Right forelimb (tissue), 1 donor: ENCODE measurements at places on chromosomes 1 and 21.

GRCh38 chr21:42336054-42336453 is 14.7 kb downstream of the TFF2 start:
- no peak for DNase-seq

DNA sequence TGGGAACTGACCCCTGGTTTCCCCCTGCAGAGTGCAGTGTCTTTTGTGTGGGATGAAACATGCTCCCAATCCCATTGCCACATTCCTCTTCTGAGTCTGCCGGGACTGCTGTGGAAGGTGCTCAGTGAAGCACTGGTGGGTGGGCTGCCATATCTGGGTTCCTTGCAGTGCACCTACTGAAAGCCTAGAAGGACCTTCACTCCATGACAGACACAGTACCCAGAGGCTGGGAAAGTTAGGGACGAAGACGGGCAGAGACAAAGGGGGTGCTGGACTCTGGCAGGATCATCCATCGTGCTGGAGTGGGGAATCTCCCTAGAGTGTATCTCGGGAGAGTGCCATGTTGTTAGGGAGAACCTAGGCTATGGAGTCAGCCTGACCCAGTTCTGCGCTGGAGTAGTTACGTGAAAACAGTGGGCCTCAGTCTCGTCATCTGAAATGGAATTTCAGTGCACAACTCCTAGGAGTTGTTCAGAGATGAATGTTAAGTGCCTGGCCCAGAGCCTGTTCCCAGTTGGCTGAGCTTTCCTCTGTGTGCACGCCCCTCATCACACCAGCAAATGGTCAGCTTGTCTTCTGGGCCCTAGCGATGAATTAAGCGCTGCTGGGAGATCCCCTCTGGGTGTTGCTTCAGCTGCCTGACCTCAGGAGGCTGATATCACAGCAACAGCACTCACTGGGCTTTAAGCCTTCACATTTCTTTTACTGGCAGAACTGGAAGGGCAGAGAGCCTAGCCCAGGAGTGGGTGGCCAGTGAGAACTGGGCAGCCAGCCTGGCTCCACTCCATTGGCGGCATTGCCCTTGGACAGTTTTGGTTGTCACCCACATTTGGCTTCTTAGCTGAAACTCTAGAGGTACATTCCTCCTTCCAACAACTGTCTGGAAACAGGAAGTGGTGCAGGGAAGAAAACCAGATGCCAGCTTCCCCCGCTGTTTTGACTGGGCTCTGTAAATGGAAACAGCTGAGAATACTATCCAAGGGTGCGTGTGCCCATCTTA is 479.8 kb upstream of the VAMP3 start:
- peak; percentile 70 for DNase-seq

- no peak for DNase-seq
Measured at GRCh38 chr1:154418062-154418921, 13.1 kb downstream of the IL6R start.

DNA sequence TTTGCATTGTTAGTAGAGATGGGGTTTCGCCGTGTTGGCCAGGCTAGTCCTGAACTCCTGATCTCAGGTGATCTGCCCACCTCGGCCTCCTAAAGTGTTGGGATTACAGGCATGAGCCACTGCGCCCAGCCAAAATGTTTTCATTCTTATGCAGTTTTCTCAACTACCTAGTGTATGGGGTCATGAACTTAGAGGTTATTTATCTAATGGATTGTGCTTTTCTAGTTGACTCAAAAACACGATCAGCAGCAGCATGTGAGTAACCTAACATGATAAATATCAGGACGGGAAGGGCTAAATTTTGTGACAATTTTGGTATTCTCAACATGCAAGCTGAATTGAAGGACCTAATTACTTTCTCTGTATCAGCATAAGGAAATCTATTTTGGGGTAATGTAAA is 9.2 kb upstream of the CD84 start:
- no peak for DNase-seq

DNA sequence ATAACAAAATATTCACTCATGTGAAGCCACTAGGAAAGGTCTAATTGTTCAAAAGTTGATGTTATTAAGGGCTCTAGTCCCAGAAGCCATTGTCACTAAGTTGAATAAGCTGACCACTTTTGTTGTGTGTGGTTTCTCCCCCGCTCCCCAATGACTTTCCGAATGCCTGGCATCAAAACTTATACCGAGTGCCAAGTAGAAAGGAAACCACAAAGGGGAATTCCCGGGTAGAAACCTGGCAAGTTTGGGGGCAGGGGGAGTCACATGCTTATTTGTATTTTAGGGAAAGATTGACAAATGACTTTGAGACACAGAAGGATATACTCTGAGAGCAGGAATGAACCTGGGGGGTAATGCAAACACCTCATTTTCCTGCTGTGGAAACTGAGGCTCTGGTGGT is 154.1 kb downstream of the TGFBR3 start:
- DNase-seq: no peak

DNA sequence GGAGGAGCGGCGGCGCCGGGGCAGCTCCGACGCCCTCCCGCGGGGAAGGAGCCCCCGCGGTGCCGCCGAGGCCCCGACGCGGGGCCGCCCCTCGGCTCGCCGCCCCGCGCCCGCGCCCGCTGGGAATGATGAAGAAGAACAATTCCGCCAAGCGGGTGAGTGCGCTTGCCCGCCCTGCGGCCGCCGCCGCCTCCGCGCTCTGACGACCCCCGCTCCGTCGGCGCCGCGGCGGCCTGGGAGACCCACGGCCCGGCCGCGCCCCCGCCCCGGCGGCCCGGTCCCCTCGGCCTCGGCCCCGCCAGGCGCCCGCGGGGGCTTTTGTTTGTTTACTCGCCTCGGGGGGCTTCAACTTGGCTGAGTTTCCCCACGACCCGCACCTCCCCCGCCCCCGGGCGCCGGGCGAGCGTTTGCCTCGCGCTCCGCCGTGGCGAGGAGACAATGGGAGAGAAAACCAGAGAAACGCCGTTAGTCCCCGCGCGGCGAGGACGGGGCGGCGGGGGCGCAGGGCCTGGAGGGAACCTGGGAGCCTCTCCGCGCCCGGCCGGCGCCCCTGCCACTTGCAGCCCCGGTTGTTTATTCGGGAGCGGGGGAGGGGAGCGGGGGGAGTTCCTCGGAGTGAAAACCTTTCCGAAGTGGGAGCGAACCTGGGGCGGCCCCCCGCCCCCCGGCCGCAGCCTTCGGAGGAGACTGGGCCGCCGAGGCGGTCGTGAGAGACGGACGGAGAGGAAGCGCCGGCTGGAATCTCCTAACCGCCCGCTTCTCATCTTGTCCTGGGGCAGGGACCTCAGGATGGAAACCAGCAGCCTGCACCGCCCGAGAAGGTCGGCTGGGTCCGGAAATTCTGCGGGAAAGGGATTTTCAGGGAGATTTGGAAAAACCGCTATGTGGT is 661 bp downstream of the PLEKHO1 start:
- peak; percentile 68 for DNase-seq

DNA sequence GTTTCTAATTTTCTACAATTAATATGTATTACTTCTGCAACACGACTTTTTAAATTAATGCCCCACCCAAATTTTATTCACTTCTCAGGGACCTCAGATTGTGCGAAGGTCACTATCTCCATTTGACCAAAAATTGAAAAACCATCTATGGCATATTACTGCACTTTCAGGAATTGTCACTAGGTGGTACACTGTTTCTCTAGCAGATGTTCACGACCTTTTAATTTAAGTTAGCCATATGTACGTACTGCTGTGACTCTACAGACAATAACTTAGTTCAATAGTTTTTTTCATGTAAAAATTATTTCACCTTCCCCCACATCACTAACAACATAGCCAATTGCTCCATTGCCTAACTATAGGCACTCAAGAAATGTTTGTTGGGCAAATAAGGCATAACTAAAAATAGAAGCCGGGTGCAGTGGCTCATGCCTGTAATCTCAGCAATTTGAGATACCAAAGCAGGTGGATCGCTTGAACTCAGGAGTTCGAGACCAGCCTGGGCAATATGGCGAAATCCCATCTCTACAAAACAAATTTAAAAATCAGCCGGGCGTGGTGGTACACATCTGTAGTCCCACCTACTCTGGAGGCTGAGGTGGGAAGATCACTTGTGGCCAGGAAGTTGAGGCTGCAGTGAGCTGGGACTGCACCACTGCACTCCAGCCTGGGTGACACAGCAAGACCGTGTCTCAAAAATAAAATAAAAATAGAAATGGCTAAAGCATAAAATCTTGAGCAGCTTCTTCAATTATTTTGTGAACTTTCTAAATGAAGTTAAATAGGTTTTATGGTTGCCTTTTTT is 75.7 kb upstream of the PKN2 start:
- no peak for DNase-seq

DNA sequence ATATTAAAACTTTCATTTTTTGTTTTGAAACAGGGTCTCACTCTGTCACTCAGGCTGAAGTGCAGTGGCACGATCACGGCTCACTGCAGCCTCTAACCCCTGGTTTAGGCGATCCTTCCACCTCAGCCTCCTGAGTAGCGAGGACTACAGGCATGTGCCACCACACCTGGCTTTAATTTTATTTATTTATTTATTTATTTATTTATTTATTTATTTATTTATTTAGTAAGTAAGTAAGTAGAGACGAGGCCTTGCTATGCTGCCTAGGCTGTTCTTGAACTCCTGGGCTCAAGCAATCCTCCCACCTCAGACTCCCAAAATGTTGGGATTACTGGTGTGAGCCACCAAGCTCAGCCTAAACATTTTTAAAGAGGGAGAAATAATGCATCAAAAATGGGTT is 1.2 kb upstream of the SETSIP start:
- no peak for DNase-seq
